ENCODE measurements at places on chromosomes 2 and 18.

- DNase-seq, result no peak
Observed at GRCh38 chr18:22172120-22172582, 2.8 kb downstream of the GATA6 start.

DNA sequence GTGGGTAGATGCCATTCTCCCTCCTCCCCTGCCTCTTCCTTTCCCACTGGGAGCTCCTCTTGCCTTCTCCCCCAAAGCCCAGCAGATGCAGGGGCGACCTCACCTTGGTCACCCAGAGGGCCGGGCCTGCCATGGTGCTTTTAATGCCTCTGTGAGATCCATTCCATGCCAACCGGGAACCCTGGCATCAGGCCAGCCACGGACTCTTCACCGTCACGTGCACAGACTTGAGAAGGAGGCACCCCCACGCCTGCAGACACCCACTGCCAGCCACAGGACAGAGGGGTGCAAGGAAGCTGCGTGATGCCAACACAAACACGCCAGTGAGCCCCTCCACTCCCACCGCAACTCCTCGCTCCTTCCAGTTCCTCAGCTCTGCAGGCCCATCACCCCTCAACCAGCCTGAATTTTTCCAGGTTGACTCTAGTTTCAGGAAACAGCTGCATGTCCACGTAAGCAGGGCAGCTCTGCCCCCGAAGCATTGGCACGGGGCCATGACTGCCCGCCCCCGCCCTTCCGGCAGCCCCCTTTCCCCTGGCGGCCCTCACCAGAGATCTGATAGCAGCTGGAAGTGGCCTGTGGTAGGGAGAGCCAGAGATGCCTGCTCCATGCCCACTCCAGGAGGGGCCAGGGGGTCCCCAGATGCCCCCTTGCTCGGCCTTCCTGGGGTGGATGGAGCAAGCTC is 50.8 kb downstream of the DNMT3A start:
- DNase-seq, result no peak

DNA sequence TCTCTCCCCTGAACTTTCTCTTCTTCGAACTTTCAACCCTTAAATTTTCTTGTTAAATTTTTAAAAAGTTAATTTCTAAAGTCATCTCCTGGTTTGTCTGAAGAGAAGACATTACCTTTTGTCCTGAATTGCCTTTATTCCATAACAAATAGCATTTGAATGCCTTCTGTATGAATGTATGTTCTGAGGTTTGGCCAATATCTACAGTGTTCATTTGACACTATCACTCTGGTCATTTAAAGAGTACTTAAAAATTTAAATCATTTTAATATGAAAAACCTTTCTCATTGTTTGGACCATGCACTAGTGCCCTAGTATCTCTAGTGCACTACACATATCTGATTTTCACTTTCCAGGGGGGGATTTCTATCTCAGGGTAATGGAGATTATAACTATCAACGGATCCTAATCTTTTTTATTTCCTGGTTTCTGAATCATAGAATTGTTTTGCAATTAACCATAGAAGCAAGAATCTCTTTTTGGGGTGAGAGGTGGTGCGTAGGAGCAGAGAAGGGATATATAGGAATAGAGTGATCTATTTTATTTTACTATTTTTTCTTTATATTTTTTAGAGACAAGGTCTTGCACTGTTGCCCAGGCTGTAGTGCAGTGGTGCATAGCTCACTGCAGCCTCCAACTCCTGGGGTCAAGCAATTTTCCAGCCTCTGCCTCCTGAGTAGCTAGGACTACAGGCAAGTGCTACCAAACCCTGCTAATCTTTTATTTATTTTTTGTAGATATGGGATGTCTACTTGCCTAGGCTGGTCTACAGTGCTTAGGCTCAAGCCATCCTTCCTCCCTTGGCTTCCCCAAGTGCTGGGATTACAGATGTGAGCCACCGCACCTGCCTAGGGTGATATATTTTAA is 25.5 kb downstream of the TANC1 start:
- DNase-seq, result no peak

- no peak for DNase-seq
Observed at GRCh38 chr2:230908595-230909191, 16.3 kb downstream of the GPR55 start.

- DNase-seq, result no peak
Observed at GRCh38 chr2:102010902-102011301, 19.1 kb downstream of the IL1R2 start.

DNA sequence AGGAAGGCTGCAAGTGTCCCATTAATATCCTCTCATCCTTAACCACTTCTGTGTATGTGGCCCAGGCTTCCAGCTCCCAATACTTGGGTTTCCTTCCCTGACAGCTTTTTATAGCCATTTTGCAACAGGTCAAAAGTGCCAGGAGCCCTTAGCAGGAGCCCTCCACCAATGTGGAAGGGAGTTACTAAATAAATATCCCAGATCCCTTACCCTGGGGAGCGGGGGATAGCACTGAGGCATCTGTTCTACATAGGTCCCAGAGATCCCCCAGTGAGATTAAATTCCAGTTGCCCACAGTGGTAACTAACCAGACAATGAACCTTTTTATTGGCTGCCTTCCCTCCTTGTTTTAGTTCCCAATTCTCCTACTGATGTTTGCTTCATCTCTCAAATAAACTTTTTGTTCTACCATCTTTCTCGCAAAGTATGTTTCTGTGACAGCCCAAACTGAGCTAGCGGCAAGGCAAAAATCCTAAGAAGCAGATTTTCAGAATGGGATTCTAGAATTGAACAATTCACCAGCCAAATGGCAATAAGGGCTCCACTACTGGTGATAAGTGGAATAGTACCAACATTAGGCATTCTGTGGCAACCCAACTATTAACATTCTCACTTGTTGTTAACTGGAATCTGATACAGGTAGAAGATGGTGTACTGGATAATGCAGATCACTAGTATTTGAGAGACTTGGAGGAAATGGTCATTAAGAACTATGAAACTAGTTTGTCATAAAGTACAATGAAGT is 83.9 kb upstream of the MAPRE2 start:
- DNase-seq, result no peak

GRCh38 chr2:157196956-157197355 is 60.5 kb upstream of the GALNT5 start:
- no peak for DNase-seq

GRCh38 chr18:29730073-29730472 is 1312.5 kb downstream of the DSC3 start:
- DNase-seq, result no peak

DNA sequence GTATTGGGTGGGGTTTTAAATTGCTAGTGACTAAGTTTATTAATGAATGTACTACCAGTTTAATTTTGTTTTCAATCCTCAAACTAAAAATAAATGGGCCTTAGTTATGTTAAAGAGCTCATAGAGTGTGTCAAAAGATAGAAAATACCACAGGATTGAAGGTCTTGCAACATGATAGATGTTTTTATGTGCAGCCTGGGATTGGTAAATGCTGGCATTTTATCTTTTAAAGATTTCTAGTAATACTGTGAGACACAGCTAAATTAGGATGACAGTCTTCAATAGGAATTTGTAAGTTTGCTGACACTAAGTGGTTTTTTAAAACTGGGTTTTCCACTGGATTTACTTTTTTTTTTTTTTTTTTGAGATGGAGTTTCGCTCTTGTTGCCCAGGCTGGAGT is 122.3 kb downstream of the HAUS1 start:
- DNase-seq, result no peak

- no peak for DNase-seq
Observed at GRCh38 chr2:226185616-226186211, 613.9 kb downstream of the IRS1 start.

DNA sequence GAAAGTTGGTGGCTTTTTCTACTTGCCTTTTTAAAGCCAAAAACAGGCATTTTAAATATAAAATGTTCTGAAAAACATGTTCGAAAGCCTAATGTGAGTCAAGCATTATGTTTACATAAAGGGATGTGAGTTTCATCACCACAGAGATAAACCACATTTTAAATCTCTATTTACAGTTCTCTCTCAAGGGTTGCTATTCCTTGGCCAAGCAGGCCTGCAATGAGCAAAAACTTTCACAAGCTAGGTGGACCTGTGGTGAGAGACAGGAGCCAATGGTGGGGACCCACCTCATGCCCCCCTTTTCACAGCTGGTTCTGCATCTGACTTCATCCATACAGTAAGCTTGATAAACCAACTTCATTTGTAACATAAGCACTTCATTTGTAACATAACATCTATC is 65.1 kb downstream of the CUL3 start:
- no peak for DNase-seq

- DNase-seq, result no peak
Observed at GRCh38 chr2:158990397-158991214, 22.2 kb downstream of the TANC1 start.

DNA sequence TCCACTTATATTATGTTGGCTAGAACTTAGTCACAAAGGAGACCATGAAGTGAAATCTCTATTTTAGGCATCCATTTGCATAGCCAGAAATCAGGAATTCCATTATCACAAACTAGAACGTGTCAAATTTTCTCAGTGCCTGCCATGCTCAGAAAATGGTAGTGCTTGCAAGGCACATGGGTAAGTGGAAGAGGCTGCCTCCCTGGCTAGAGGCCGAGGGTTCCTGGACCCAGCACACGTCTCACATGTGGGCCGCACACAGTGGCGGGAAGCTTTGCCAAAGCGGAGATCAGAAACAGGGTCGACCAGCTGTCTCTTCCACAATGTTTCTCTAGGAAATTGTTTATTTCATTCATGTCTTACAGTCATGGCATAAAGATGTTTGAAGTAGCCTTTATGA is 42.3 kb downstream of the TRAF3IP1 start:
- no peak for DNase-seq

DNA sequence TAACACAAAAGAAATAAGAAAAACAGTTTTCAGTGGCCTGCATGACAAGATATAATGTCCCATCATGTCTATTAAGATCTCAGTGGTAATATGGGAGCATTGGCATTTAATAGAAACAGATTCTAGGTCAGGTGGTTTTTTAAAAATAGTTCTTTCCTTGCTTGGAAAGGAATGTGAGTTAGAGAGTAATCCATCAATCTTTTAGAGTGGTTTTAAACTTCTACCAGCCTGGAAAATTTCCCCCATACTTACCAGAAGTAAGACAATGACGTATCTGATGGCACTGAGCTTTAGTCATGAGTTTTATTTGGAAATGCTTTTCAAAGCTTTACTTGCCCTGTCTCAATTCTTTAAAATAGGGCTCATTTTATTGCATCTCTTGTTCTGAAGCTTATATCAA is 441.7 kb upstream of the SMIM21 start:
- no peak for DNase-seq

- DNase-seq, result no peak
Observed at GRCh38 chr2:192585418-192585817, 390.7 kb upstream of the TMEFF2 start.

DNA sequence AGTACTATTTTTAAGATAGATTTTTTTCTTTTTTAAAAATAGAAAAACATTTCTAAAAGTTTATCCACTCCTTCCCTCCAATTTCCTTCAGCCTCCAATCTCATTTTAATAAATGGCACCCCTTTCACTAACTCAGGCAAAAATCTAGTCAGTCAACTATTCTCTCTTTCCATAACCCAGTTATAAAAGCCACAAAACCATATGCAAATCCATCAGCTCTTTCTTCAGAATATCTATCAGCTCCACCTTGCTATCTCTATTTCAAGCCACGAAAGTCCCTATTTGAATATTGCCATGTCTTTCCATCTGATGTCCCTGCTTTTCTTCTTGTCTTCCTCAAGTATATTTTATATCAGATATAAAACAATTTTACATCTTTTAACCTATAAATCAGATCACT is 397.1 kb downstream of the ERBB4 start:
- DNase-seq, result no peak

GRCh38 chr2:98470851-98471255 is 26.2 kb downstream of the INPP4A start:
- DNase-seq, result no peak

DNA sequence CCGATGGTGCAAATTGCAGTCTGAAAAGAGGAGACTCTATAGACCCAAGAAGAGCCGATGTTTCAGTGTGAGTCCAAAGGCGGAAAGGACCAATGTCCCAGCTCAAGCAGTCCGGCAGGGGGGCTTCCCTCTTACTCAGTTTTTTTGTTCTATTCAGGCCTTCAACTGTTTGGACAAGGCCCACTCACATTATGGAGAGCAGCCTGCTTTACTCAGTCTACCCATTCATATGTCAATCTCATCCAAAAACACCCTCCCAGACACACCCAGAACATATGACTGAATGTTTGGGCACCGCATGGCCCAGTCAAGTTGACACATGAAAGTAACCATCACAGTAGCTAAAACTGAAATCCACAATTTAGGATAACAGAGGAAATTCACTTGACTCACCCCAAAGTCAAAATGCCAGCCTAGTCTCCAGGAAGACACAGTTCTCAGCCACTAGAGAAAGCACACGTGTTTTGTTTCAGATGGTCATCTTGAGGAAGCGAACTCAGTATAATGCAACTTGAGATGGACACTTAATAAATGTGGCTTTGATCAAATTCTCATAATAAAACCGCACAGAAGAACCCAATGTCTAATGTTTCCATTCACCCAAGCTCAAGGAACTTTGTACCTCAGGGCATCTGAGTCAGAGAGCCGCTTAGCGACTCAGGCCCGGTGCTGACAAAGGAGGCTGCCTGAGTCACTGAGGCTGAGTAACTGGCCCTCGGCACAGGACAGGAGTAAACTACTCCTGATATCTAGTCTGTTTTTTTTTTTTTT is 2.4 kb downstream of the FHL2 start:
- DNase-seq, result no peak

DNA sequence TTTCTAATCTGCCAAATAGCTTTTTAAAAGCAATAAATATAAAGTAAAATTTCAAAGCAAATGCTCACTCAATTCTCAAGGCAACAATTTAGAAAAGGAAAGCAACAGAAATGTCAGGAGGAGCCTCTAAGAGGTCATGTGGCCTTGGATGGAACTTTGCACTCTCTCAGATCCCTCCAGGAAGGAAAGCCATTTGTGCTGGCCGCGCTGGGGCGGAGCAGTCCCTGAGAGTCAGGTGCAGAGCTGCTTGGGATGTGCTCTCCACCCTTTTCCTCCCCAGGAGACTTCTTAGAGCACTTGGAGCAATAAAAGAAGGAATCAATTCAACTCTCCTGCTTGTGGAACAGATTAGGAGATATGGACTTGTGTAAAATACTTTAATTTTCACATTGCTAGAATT is 379.8 kb upstream of the LINC00305 start:
- no peak for DNase-seq

- no peak for DNase-seq
Observed at GRCh38 chr2:47217277-47217676, 62.2 kb upstream of the STPG4 start.

DNA sequence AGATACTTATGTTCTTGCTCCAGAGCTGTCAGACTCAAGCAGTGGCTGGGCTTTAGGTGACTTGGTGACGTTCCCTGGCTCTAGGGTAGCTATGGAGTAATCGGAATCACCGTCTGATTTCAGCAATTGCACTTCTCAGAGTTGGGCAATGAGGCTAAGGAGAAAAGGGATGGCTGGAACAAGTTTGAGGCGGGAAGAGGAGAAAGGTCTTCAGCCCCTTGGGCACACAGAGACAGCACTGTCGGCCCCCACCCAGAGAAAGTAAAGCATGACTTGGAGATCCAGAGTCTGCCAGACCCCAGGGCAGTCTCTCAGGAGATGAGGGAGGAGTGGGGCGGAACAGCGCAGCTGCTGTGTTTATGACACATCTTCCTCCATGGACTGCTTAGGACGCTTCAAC is 114.5 kb downstream of the KLHL29 start:
- no peak for DNase-seq

All from CD8-positive, alpha-beta T cell (primary cell).